ENCODE measurements at places on chromosomes 11 and 22. TPM values are rescaled to one million over a fixed set of nuclear protein-coding genes. Genes with fewer than 3 reads are reported as not detected.

- no peak for DNase-seq
Observed at GRCh38 chr11:26860091-26860780, 133.7 kb upstream of the FIBIN start.

DNA sequence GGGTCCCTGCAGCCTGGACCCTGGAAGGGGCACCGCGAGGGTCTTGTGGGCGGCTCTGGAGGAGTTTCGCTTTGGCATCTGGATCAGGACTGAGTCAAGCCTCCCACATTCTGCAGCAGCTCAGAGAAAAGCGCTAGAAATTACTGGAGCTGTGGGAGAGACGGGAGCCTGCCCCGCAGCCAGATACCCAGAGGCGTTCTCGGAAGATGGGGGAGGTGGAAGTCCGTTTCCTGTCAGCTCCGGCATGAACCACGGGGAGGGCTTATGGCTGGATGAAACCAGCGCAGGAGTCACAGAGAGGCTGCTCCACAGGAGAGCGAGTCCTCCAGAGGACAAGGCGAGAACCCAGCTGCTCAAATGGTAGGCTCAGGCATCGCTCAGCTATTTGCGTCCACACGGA is 379.3 kb downstream of the OPCML start:
- DNase-seq, result peak; percentile 51

The TAGLN gene
- total RNA-seq, result 138 TPM

The OR8G5 gene
- total RNA-seq, result not detected

DNA sequence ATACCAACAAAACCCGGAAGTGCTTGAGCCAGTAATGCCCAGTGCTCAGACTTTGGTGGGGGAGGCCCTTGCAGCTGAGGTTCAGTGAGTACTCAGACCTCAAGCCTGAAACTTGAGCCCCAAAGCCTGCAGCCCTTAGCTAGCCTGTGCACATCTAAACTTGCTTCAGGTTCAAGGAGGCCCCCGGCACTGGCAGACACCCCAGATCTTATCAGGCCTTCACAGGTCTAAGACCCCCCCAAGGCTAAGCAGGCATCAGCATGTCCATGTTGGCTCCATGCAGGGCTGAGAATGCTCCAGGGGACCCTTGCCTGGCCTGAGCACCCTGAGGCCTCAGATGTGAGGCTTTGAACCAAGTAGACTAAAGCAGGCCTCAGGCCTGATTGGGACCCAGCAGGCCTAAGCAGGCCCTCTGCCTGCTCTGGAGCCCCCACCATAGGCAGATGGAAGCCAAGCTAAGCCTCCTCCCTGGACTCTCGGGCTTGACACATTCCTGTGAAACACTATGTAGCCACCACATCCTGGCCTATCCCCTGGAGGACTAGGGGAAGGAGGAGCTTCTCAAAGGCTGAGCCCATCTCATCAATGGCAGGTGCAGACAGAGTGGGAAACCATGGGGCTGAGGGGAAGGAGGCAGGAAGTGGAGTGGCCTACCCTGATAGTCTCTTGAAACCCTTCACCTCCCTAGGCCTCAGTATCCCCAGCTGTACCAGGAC is 1.2 kb upstream of the CASTOR1 start:
- DNase-seq, result peak; percentile 41

The ADAMTS8 gene
- total RNA-seq, result 16.2 TPM

DNA sequence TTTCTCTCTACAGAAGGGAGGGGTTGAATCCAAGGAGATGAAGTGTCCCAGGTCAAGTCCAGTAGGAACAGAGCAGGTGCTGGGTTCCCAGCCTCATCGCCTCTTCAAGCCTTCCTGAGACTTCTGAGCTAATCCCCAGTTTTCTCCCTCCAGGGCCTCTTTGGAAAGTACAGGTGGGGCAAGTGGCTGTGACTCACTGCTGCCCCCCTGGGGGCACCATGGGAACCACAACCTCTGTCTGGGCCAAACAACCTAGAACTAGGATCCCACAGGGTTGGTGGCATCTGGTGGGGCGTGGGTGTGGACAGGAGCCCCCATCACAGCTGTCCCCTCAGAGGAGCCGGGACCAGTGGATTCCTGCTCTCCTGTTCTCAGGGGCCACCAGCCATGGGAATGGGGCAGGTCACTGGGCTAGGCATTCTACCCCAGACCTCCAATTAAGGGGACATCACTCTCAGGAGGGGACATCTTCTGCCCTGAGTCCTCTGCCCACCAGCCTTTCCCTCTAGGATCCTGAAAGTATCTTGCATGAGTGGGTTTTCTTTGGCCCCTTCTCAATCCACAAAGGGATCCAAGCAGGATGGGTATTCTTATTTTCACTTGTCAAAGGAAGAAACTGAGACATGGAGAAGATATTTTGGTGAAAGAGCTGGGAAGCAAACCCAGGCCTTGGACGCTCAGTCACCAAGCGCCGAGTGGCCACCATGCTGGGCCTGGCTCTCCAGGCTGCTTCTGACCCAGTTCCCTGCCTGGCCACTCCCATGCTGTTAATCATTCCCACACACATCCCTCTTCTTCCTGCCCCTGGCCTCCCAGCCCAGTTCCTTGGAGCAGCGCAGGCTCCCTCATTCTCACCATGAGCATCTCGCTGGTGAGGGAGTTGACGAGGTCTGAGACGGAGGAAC is 23.8 kb downstream of the LRRC10B start:
- DNase-seq, result peak; percentile 85

- DNase-seq, result no peak
Observed at GRCh38 chr22:38418589-38418988, 36.4 kb downstream of the KCNJ4 start.

The PRODH gene
- total RNA-seq, result 67.4 TPM

The C11orf91 gene
- not detected for total RNA-seq

The OR6T1 gene
- not detected for total RNA-seq

DNA sequence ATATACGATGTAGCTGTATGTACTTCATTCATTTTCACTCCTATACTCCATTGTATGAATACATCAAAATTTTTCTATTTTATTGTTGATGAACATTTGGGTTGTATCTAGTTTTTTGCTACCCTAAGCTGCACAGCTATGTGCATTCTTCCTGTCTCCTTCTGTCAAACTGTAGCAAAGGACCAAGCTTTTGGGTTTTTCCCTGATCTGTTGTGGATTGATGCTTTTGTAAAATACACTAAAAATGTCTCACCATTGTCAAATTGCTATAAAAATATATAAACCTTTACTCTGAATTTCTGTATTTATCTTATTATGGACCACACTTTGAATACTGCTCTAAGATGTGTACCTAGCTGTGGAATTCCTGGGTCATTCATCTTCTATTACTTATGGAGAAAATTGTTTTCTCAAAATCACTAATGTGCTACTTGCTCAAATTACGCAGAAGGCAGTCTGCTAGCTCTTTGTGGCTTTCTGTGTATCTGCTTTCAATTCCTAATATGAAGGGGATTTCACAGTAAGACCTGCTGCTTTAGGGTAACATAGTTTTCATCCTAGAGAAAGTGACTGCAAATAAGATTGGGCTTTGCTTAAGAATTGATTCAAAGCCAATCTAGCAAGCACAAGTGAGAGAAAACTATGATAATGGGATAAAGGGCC is 123.4 kb downstream of the CYP2R1 start:
- DNase-seq, result no peak

DNA sequence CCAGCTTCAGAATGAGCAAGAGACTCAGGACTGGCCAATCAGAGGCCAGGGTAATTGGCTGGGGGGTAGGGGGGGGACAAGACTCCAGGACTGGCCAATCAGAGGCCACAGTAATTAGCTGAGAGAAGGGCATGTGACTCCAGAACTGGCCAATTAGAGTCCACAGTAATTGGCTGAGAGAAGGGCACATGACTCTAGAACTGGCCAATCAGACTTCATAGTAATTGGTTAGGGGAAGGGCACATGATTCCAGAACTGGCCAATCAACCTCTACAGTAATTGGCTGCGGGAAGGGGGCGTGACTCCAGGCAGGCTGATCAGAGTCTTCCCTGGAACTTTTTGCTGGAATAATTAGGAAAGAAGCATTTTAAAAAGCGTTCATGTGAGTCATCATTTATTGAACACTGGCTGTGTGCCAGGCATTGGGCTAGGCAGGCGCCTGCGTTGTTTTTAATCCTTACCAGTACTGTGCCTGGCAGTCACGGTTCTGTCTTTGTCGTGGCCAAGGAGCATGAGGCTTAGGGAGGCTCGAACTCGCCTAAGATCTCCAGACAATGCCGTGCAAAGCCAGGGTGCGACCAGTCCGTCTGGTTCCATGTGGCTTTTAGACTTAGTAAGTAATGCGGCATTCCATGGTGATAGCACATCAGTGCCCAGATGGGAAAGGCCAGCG is 508.1 kb downstream of the TBC1D22A start:
- DNase-seq, result no peak

The RBMXL2 gene
- not detected for total RNA-seq

- DNase-seq, result no peak
Observed at GRCh38 chr22:38345782-38346181, 28.5 kb upstream of the CSNK1E start.

DNA sequence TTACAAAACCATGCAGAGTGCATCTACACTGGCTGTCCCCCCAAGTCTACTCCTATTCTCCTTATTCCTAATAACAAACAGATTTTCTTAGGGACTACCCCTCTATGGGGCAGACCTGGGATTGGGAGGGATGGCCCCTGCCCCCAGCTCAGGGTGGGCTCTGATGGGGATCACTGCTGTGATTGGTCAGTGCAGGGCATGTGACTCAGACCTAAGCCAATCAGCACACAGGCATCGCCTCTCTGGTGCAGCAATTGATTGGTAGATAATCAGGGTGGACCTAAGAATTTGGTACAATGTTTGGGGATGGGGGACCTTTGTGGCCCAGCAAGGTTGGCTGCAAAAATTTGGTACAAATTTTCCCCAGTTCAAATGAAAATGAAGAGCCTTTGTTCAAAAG is 57.2 kb upstream of the SHANK2 start:
- DNase-seq, result no peak

The MYEOV gene
- 0.14 TPM for total RNA-seq

GRCh38 chr11:63489879-63490278 is 1.1 kb downstream of the PLAAT5 start:
- peak; percentile 74 for DNase-seq

The GLYATL2 gene
- 0.63 TPM for total RNA-seq

DNA sequence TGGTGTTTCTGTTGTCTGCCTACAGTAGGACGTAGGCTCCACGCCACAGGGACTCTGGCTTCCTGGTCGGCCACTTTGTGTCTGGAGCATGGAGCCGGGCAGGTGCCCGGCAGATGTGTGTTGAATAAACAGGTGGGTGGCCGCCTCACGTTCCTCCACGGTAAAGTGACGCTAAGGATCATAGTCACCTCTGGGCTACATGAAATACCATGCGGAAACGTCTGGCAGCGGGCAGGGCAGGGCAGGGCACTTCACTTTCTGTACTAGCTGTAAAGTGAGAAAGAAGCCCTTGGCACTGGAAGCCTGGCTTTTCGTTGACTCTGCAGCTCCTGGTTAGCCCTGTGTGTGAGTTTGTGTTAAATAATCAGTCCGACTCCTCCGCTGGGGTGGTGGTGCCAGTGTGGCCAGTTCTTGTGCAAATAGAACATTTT is 52.4 kb downstream of the MCM5 start:
- DNase-seq, result no peak

DNA sequence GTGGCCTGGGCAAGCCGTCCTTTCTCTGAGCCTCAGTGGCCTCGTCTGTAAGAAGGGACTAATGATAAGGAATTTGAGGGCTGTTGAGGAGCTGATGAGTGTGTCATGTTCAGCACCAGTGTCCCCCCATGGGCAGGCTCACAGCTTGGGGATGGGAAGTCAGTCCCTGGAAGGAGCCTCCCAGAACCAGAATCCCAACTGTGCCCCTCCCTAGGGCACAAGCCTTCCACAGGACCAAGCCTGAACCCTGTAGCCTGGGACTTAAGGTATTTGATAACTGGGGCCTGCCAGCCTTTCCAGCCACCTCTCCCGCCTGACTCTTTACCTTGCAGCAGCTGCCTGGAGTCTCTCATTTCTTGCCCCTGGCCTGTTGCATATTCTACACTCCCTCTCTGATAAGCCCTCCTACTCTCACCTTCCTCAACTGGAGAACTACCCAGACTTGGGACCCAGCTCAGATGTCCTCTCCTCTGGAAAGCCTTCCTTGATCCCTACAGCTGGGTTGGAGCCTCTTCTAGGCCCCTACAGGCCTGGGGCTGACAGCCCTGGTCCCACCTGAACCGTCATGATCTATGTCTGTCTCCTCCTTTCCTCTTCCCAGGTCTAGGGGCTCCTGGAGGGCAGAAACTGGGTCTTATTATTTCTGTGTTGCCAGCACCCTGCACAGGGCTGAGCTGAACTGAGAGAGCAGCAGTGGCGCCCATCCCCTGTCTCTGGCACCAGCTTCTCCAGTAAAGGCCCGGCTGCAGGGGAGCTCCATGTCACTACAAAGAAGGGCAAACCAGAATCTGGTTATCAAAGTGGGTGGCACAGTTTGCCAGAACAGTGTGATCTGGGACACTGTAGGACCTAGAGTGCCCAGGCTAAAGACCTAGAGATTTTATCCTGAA is 1.6 kb downstream of the P2RY2 start:
- no peak for DNase-seq

The SMC1B gene
- total RNA-seq, result not detected

The TMEM191C gene
- total RNA-seq, result 2.8 TPM

DNA sequence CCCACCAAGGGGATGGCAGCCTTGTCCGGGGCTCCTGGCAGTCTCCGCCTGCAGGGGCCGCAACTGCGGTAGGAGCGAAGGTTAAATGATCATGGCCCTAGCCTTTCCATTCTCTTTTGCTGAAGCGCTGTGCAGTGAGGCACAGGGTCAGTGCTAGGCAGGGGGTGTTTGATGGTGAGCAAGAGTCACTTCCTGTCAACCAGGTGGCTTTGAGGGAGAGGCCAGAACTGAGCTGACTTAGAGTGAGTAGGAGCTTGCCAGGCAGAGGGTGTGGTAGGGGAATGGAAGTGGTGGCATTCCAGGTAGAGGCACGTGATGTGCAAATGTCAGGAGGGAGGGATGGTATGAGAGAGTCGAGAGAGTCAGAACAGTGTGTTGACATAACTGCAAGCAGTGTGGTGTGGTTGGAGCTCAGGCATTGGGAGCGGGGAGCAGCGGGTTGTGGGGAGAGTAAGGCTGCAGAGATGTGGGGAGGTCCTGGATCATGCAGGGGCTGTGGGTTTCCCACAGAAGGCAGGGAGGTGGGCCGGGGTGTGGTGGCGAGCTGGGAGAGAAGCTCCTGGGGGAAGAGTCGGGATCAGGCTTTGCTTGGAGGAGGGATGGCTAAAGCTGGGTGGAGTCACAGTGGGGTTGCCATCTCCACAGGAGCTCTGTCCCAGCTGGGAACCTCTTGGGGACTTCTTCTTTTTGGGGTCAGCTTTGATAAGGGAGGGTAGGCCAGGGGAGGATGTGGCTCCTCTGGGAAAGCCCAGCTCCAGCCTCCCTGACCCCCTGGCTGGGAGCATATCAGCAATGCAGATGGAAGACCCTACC is 33.3 kb downstream of the AMPD3 start:
- DNase-seq, result peak; percentile 37

DNA sequence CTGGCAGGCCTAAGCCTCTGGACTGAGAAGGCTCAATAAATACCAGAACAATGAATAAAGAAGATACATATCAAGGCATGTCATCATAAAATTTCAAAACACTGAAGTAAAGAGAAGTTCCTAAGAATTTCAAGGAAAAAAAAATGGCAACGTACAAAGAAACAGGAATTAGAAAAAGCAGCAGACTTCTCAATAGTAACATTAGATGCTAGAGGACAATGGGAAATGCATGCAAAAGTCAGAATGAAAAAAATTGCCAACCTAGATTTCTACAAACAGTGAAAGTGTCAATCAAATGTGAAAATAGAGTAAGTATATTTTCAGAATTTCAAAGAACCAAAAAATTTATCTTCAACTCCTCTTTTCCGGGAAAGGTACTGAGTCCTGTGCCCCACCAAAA is 125.0 kb downstream of the KCNC1 start:
- no peak for DNase-seq

Measured in GM23338 (cell line).